ENCODE measurements at places on chromosomes 3 and 15.

DNA sequence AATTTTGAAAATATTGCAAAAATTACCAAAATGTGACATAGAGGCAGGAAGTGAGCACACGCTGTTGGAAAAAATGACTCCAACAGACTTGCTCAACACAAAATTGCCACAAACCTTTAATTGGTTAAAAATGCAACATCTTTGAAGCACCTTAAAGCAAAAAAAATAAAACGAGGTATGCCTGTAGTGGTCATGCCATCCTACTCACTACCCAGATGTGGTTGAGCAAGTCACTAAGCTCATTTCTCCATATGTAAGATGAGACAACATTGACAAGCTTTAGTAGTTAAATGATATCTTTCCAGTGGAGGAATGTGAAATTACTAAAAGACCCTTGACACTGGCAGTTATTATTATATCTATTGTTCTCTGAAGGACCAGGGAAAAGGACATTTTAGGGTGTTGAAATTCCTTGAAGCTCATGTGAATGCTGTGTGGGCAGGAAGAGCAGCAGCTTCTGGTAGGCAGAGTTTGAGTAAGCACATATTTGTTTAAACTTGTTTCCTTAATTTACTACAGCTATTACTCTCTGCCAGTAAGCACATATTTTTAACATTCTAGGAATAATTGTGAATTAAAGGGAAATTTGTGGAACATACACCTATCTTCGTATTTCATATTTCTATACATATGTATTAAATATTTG lies 131.6 kb upstream of the P2RY1 start:
- DNase-seq = no peak

DNA sequence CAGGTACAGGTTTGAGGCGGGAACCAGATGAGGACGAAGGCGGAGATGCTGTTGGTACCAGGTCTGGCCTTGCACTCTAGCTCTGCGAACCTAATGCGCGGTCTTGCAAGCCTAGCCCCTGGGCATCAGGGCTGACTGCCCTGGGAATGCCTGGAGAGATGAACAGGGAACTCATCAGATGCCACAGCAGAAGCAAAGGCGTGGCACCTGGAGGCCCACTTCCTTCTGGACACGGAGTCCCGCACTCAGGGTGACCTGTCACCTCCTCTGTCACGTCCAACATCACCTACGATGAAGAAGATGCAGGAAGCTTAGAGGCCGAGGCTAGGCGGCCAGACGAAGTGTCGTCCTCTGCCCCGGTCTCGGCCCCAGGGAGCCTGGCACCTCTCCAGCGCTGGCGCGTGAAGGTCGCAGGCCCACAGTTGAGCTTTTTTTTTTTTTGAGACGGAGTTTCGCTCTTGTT lies 9.4 kb downstream of the RPLP1 start:
- no peak for DNase-seq

DNA sequence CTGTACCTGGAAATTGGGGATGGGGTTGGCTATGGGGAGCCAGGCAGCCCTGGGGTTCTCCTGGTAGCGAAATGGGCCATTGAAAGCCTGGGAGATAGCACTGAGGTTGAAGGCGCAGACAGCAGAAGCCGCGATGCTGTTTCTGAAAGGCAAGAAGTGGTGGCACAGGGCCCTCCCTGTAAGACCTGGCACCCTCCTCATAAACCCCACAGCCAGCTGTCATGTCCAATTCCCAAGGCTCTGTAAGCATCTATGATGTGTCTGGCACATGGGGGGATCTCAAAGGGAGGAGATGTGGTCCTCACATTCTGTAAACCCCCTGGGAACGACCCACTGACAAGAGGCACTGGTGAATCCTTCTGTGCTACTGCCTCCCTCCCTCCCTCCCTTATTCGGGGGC lies 104.0 kb downstream of the SEMA5B start:
- DNase-seq = no peak

GRCh38 chr3:52393131-52393807 lies 51.6 kb downstream of the SEMA3G start:
- DNase-seq = no peak

DNA sequence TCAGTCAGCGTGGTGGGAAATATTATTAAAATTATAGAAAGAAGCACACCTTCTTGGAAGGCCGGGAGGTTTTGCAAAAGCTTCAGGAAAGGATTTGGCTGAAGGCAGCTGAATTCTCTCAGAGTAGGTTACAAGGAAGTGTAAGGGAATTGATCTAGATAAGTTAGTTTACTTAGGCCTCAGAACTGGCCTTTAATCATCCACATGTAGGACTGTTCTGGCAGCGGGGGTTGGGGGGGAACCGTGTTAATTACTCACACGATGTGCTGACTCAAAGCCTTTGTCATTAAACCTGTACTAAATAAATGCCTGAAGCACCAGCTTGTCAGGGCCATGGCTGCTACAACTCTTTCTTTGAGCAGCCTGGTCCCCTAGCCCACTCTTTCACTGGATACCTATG lies 12.8 kb downstream of the ASB14 start:
- no peak for DNase-seq

GRCh38 chr15:37103163-37103435 lies 2.8 kb upstream of the MEIS2 start:
- DNase-seq = no peak

- no peak for DNase-seq
These were observed 105.8 kb upstream of the ARL6 start for GRCh38 chr3:97658668-97659285.

Data from CD4-positive, alpha-beta T cell treated with Interleukin-1 beta for 1 hour (primary cell).